D721Med (cell line): ENCODE measurements at places on chromosomes 11 and 22.

- no peak for DNase-seq
Observed at GRCh38 chr11:119794756-119795155, 65.8 kb upstream of the NECTIN1 start.

DNA sequence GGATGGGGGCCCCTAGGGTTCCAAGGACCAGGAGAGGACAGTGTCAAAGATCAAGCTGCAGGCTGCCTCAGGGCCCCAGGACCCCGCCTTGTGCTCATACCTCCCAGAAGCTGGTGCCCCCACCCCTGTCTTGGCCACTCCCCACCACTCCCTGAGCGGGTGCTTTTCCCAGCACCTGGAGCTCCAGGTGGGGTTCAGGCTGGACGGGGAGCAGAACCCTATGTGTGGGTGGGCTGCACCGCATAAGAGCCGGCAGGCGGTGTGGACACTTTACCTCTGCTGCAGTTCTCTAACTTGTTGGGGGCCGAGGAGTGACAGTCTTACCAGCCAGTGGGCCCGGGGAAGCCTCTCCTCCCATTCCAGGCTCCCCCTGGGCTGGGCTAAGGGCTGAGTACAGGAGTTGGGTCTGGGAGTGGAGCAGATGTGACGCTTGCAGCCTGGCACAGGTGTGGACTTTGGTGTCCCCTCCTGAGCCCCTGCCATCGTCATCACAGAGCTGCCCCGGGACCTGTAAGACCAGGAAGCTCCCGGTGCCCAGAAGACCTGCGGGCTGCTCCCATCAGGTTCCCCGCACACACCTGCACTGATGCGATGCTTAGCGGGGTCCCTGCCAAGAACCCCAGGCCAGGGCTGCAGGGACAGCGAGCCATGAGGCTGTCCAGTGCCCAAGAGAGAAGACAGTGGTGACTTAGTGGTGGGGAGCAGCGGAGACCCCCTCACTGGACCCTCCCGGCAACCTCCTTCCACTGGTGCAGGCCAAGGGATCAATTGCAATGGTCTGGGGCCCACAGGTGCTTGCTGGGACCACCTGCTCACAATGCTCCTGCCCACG is 674.5 kb downstream of the BRD1 start:
- no peak for DNase-seq

DNA sequence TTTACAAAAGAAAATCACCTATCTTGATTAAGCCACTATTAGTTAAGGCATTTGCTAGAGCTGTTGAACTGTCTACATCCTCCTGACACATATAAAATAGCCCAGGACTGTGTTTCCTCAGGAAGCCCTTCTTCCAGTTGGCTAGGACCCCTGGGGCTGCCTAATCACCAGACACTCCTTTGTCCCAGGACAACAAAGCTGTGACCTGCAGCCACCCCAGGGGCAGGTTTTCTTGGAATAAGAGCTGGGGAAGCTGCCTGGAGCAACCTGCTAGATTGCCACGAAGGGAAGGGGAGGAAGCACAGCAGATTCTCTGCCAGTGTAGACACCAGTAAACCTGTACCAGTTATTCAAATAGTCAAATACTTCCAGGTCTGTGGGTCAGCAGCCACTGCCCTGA is 17.6 kb downstream of the CHST1 start:
- DNase-seq: no peak

- DNase-seq: no peak
Observed at GRCh38 chr11:69059985-69060384, 11.3 kb downstream of the TPCN2 start.

- no peak for DNase-seq
Observed at GRCh38 chr22:25061605-25062376, 109.3 kb downstream of the KIAA1671 start.

DNA sequence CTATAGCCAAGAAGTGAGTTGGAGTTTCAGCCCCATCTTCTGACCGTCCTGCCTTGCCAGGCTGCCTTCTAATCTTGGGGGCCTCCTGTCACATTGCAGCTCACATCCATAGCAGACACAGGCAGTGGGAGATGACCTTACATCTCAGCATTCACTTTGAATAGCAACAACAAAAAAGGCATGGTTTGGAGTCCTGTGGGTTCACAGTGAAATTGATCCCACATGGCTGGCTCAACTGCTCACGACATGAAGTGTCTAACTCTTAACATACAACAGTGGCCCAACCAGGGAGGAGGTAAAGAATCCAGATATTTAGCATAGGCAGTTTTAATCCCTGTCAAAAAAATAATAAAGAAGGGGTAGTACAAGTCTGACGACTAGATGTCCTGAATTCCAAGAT is 38.1 kb downstream of the DBX1 start:
- DNase-seq: no peak

DNA sequence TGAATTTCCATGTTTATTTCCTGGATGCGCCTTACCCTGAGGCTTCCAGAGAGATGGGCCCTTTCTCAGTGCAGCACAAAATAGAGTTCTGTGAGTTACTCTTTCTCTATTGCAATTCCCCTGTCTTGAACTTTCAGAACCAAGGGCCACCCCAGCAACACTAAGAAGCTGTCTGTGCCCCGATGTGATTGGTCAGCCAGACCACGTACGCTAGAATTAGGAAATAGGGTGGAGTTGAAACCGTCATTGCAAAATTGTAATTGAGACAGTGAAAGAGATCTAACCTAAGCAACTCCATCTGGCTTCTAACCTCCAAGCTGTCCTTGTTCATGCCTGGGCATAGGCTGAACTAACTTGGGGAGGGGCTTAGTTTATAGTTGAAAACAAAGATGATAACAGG is 981.3 kb downstream of the OPCML start:
- DNase-seq: no peak

DNA sequence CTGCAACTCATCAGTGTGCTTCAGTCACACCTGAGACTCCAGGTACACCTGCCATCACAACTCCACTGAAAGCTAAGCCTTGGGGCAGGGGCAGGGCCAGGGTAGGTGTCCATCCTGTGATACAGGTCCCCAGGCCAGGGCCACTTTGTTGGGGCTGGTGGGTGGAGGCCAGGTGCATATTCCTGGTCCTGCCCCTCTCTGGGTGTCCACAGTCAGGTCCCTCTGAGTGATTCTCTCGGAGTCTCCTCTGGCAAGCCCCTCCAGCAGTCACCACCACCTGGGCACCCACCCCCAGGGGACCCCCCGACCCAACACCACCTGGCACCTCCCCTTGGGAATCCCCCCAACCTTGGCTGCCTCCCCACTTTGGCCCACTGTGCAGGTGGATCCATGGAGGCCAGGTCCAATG is 9.5 kb upstream of the ACR start:
- no peak for DNase-seq

DNA sequence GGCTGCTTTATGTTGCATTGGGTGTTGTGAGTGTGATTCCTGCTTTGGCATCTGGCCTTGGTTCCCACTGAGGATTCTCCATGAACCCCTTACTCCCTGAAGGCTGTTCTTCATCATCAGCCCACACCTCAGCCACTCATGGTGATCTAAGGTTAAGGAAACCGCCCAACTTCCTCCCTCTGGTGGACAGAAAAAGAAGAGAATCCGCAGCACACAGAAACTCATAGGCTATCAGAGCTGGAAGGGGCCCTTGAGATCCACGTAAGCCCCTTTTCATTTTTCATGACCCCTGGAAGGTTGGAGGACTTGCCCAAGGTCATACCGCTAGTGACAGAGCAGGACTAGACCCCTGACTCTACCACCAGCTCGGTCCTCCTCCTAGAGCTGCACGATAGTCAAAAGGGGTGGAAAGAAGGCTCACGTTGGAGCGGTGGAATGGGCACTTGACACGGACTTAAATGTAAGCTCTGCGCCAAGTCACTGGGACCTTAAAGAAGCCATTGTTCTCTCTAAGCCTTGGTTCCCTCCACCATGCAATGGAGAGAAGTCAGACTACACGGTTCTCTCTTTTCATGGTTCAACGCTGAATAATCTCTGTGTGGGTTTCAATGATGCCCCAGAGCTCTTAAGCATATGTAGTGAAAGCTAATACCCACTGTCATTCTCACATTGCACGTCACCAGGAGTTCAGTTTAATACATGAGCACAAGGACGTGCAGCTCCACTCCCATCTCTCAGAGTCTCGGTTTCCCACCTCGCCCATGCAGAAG is 83.6 kb upstream of the CRTAM start:
- DNase-seq: no peak
